NCI-H1436 treated with DMSO at 0.1 percent for 48 hours (cell line): ENCODE measurements at places on chromosomes 5 and 9.

- no peak for DNase-seq
Measured at GRCh38 chr9:86660146-86660943, 287.0 kb downstream of the GAS1 start.

GRCh38 chr9:106835840-106836239 lies 27.1 kb upstream of the ZNF462 start:
- DNase-seq = no peak

GRCh38 chr5:5784101-5784500 lies 361.6 kb downstream of the ICE1 start:
- no peak for DNase-seq

DNA sequence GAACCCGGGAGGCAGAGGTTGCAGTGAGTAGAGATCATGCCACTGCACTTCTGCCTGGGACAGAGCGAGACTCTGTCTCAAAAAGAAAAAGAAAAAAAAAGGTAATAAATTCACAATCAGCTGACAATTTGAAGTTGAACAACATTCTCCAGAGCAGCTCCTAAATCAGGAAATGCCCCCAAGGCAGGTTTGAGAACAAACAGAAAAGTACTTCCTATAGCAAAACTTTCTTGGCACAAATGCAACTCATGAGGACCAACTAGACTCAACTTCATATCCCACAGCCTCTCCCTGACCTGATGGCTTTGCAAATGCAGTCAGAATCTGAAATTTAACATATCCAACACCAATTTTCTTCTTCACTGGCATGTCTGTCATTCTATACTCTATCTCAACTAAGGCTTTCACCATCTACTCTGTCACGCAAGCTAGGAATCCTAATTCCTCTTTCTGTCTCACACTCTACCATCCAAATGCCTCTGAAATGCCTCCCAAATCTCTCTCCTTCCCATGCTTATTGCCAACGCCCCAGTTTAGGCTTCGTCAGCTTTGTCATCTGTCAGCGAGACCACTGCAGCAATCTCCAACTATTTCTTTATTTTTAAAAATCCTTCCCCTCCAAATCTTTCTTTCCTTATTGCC lies 113.3 kb downstream of the MAPKAP1 start:
- no peak for DNase-seq

- DNase-seq = no peak
Measured at GRCh38 chr5:9423571-9423970, 122.3 kb downstream of the SEMA5A start.

DNA sequence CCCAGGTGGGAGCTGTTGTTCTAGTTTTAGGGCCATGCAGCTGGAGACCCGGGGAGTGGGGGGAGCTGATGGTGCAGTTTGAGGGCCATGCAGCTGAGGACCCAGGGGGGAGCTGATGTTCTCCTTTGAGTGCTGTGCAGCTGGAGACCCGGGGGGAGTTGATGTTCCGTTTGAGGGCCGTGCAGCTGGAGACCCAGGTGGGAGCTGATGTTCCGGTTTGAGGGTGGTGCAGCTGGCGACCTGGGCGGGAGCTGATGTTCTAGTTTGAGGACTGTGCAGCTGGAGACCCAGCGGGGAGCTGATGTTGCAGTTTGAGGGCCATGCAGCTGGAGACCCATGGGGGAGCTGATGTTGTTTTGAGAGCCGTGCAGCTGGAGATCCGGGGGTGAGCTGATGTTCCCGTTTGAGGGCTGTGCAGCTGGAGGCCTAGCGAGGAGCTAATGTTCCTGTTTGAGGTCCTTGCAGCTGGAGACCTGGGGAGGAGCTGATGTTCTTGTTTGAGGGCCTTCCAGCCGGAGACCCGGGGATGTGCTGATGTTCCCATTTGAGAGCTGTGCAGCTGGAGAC lies 14.6 kb downstream of the PDCD6 start:
- no peak for DNase-seq

- no peak for DNase-seq
Measured at GRCh38 chr9:82934949-82935348, 128.0 kb downstream of the RASEF start.

DNA sequence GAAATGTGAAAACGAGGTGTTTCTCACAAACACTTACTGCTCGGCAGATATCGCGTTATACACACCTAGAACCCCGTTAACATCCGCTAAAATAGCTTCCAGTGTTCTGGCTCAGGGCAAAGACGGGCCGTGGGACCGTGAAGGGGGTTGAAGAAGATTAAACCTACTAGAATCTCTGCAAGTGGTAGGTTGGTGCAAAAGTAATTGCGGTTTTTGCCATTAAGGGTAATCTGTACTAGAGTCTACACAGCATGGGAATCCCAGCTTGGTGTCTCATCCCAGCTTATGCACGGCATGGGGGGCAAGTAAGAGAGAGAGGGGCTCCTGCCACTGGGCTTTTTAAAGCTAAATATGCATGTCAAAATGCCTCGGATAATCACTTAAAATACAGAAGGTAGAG lies 43.9 kb downstream of the HRH2 start:
- DNase-seq = no peak

DNA sequence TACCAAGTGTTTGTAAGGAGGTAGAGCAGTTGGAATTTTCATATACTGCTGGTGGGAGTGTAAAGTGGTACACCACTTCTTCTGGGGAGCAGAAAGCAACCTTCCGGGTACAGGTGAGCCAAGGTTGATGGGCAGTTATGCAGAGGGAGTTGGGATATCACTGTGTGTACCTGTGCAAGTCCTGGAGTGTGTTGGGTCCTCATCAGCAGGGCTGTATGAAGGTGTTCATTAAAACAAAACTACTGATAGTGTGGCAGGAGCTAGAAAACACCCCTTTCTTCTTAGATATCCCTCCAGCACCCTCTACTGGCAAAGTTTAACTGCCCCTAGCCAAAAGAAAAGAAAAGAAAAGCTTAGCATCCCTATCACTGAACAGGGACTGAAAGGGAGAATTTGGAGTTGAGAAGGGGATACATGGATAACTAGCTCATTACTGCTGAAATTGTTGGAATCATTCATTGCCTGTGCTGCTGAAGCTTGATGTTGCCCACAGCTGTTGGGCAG lies 10.7 kb downstream of the MARCHF6 start:
- no peak for DNase-seq

DNA sequence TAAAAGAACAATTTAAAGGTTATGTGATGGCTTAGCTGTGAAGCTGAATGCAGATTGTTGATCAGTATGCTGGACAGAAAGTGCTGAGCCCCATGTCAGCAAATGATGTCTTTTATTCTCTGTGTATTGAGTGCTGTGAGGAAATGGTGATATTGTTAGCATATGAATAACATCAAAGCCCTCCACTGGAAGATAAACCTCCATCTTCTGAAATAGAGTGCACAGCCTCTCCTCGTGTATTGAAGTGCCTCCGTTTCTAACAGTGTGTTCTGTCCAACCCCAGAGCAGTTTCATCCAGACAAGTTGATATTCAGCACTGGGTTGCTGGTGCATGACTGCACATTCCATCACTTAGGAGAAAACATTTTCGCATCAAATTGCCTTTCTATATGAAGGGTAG lies 242.9 kb downstream of the CSNK1G3 start:
- peak; percentile 29 for DNase-seq
